ENCODE measurements at places on chromosomes 16 and 17.
A peak's percentile ranks its signal among the peaks of the same experiment; 100 is the strongest.

GRCh38 chr17:62628831-62629555 lies 1.5 kb downstream of the MRC2 start:
- DNase-seq: peak; percentile 40

DNA sequence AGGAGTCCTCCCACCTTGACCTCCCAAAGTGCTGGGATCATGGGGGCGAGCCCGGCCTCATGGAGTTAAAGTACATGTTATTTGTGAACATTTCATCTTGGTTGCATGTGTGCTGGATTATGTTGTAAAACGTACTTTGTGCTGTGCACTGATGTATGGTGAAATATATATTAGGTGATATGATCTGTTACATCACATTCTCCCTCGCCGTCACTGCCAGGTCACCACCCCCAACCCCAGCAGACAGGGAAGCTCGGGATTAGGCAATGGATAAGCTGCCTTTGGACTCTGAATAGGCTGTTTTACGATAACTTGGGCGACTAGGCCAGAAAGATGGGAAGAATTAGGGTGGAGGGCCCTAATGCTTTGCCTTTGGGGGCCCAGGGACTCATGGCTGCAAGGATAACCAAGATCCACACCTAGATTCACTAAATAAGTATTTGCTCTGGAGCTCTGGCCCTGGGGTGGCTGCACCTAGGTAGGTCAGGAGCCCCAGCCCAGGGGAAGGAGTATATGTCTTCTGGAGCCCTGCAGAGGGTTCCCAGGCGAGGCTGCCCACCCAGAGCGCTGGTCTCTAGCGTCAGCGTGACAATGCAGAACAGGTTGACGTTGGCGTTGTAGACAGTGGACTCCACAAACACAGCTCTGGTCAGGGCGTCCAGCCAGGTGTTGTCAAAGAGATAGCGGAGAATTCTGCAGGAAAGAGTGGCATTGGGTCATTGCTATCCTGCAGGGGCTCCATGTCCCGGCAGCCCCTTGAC lies 27.1 kb upstream of the GCSH start:
- no peak for DNase-seq

DNA sequence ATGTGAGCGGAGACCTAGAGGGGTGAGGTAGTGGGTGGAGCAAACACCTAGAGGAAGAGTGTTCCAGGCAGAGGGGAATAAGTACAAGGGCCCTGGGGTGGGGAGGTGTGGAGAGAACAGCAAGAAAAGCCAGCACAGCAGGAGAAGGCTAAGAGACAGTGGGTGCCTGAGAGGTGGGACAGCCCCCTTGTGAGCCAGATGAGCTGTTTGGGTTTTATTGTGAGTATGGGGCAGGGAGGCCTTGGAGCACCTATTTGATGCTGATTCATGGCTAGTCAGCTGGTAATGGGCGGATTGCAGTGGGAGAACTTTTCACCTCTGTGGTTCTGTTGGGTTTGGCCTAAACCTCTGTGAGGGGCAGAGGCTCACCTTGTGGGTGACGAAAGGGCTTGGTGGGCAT lies 68.4 kb downstream of the ABCC1 start:
- no peak for DNase-seq

DNA sequence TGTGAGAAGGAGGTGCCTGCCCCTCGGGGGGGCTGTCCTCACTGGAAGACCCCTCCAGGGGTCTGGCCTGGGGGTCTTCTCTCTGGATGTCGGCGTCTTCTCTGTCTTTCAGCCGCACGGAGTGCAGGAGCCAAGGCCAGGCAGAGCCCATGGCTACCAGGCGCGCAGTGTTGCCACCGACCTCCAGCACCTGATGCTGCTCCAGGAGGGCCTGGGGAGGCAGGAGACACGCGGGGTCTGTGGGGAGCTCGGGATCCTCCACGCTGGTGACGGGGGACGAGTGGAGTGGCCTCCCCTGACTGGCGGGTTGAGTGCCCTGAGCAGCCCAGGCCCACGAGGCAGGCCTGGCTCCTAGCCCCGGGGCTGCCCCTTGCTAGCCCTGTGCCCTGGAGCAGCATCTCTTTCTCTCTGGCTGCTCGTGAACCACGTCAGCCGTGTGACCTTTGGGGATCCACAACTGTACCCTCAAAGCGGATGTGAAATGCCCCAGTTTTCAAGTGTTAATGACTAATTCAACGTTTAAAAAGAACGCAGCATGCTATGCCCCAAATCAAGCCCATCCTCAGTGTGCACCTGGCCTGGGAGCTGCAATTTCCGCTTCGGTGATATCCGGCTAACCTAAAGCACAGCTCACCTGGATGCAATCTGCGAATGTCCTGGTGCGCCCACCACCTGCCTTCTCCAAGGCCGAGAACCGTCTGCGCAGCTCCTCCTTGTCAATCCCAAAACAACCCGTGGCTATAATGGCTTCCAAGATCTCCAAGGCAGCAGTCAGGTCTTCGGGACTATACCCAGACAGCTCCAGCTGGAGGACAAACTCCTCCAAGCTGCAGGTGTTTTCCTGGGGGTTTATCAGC lies 62.9 kb downstream of the IL21R start:
- DNase-seq: no peak

- no peak for DNase-seq
These were observed 229.4 kb upstream of the CACNG5 start for GRCh38 chr17:66605541-66605940.

- DNase-seq: no peak
These were observed 6.1 kb upstream of the EIF1 start for GRCh38 chr17:41682631-41683030.
